Activated CD4-positive, alpha-beta T cell treated with anti-CD3 and anti-CD28 coated beads for 36 hours (primary cell): ENCODE measurements at places on chromosomes 5 and 9.

DNA sequence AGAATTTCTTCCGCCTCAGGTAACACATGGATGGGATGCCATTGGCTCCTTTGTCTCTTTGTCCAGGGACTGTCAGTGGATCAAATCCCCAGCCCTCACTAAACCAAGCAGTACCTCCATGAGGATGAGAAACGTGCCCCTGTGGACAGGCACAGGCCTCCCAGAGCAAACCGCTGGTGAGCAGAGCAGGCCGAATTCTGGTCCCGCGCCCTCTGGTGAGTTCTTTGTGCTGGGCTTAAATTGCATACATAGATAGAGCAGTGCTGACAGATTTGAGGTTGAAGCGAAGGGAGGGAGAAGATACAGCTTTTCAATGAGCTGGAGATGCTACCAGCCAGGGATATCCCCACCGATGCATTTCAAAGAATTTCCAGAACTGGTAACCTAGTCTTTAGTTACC, 143.8 kb downstream of the HSD17B3 start:
- DNase-seq = no peak

- DNase-seq = no peak
Observed at GRCh38 chr5:72255237-72255636, 64.8 kb downstream of the MRPS27 start.

DNA sequence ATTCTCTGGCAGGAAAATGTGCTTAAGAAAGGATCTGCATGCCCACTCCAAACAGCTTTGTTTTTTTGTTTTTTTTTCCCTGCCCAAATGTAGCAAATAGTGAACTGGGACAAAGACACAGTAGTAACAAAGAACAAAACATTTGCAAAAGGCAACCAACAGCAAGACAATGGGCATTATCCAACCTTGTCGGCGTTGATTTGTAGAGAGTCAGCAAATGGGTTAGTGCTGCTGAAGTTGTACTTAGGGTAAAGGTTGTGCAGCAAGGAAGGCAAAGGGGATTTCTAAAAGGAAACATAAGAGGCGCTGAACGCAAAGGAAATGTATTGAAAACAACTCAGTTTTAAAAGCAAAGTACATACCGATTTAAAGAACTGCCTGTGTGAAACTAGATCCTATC, 136.2 kb downstream of the MPDZ start:
- no peak for DNase-seq

DNA sequence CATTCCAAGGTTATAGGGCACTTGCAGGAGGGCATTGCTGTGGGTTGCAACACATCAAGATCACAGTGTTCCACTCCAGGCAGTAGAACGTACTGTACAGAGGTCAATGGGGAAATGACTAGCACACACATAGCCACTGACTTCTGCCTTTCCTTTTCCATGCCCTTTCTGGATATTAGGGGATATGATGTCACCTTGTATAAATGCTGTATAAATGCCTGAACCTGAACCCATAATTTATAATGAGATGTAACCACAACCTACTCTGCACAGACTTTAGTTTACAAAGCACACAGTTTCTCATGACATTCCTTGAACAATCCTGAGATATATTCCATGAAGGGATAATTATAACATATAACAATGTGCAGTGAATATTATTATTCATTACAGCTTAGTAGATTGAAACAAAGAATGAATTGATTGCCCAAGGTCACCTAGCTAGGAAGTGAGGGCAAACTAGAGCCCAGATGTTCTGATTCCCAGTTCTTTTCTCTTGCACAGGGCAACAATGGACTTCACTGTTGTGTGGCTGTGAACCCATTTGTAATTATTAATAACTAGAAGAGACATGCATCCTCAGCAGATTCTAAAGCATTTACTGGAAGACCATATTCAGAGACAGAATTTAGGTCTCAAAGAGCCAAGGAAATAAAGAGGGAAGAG, 5.6 kb upstream of the ABLIM3 start:
- no peak for DNase-seq

DNA sequence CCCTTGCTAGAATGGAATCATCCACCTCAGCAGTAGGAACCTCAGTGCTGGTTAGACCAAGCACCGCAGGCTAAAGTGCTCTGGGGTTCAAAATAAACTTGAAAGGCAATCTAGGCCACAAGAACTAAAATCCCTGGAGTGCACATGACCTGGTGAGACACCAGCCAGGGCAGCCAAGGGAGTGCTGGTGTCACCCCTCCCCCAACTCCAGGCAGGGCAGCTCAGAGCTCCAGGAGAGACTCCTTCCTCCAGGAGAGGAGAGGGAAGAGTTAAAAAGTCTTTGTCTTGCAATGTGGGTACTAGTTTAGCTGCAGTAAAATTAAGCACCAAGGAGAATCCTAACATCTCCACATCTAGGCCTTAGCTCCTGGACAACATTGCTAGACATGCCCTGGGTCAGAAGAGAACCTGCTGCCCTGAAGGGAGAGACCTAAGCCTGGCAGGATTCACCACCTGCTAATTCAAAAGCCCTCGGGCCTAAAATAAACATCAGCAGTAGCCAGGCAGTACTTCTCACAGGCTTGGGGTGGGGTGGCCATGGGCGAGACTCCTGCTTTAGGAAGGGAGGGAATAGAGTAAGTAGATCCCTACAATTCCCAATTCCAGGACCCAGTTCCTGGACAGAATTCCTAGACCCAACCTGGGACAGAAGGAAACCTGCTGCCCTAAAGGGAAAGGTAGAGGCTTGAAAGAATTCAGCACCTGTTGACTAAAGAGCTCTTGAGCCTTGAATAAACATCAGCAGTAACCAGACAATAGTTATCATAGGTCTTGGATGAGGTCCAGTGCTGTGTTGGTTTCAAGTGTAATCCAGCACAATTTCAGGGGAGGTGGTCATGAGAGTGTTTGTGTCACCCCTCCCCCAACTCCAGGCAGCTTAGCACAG, 25.8 kb downstream of the UGT3A2 start:
- no peak for DNase-seq

GRCh38 chr9:113907282-113907681, 31.2 kb downstream of the ZNF618 start:
- no peak for DNase-seq

GRCh38 chr5:176817841-176818377, 7.5 kb downstream of the UNC5A start:
- DNase-seq = peak; percentile 53

- DNase-seq = no peak
Observed at GRCh38 chr5:180093651-180094382, 22.3 kb upstream of the RNF130 start.
